ENCODE measurements at places on chromosomes 6 and 20.

DNA sequence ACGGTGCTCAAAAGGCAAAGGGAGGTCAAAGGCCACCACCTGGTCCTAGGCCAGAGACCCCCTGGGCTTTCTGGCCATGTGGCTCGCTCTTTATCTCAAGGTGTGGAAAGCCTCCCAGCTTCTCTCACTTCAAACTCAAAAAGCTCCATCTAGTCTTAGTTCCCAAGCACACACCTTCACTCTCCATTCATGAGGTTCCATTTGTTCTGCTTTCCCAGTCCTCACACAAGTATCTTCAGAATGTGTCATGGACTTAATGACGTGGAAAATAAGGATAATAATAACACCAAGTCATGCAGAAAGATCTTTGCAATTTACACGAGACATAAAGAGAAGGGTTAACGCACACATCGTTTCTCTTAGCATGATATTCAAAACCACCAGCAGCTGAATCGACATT is 219.3 kb downstream of the GMDS start:
- no peak for DNase-seq

DNA sequence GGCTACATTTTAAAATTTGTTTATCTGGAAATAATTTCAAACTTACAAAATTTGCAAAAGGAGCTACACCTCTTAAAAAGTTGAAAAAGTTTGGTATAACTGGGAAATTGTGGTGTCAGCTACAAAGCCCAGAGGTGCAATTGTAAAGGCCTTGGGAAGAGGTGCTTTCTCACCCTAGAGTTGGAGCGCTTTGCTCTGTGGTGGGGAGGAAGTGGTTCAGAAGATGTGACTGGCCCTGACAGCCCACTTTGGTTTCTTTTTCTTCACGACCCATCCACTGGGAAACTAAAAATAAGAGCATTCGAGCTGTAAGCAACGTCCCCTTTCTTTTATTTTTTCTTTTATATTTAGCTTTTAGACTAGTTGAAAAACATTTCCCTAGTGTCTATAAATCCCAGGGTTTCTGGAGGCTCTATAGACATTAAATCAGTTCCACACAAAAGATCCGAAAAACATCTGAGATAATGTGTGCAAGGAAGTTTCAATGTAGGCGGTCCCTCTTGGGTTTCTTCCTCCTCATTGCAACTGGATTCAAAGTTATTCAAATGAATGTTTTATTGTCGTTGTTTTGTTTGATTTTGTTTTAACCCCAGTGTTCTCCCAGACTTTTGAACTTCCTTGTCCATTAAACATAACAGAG is 397.8 kb downstream of the KIF16B start:
- no peak for DNase-seq

GRCh38 chr6:109397020-109397419 is 14.8 kb upstream of the CD164 start:
- DNase-seq: peak; percentile 57

- DNase-seq: no peak
Observed at GRCh38 chr6:39044181-39044580, 4.4 kb upstream of the GLP1R start.

- no peak for DNase-seq
Observed at GRCh38 chr20:11234181-11234580, 560.4 kb upstream of the JAG1 start.

DNA sequence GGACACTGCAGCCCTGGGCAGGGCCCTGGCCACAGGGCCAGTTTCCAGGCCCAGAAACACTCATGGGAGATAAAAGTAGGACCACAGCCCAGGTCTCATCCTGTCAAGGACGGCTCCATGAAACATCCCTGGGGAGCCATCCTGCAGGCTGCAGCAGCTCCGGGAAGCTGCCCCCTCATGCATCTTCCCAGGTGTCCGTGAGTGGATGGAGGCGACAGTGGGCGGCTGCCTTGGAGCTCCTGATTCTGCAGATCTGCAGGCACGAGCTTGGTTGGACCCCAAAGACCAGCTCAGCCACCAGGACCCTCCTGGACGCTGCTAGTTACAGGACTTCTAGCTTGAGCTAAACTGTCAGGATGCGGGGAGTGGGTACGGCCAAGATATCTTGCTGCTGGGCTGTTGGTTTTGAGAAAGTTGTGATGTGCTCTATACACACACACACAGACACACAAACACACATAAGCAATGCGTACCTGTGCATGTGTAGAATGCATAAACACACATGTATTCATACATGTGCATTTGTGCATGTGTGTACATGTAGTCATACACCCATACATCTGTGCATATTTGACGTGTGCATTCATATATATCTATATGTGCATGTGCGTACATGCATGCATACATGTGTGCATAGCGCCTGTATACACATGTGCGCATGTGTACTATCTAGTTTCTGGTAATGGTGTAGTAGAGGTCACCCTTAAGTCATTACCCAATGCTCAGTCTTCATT is 297.8 kb downstream of the TAF4 start:
- no peak for DNase-seq

- DNase-seq: no peak
Observed at GRCh38 chr20:53413186-53413631, 180.4 kb downstream of the ZNF217 start.

GRCh38 chr6:3334555-3334954 is 75.8 kb downstream of the PSMG4 start:
- DNase-seq: no peak

DNA sequence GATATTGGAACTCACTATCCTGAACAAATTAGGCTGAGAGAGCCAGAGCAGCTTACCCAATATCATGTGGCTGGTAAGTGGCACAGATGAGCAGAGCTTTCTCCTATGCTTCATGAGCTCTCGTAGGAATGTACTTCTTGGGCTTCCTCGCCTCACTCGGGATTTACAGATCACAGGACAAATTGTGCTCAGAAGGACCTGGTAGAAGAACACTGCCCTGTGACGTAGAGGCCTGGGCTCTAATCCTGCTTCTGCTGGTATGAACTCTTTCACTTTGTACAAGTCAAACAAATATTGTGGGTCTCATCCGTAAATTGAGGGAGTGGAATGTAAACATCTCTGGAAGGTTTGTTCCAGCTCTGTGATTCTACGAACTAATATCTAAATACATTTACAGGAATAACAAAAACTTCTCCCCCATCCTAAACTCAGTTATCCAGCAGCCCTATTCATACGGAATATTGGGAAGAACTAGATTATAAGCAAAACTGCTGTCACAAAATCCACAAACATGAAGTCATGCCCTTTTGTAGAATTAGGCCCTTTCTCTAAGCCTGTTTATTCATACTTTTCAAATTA is 187.6 kb downstream of the CLIC5 start:
- DNase-seq: no peak

GRCh38 chr6:5976811-5977210 is 29.9 kb downstream of the NRN1 start:
- DNase-seq: peak; percentile 21

GRCh38 chr6:81758221-81758620 is 5.7 kb upstream of the TENT5A start:
- DNase-seq: peak; percentile 61

DNA sequence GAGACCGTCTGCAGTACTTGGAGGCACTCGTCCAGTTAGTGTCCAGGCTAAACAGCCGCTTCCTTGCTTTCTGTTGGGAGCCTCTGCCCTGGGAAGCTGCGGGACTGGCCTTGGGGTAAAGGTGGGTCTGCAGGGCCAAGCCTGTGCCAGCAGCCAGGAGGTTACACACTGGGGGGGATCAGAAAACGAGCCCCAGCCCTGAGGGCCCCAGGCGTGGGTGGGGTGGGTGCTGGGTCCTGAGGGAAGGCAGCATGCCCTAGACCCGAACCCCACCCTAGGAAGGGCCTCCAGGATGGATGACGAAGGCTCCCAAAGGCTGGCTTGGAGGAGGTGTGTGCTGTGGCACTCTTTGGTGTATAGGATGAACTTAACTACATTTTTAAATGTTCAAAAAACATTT is 335.2 kb downstream of the ZFAND3 start:
- no peak for DNase-seq

GRCh38 chr6:133359256-133359655 is 118.1 kb downstream of the EYA4 start:
- no peak for DNase-seq

- DNase-seq: no peak
Observed at GRCh38 chr6:110037726-110038295, 59.7 kb downstream of the GPR6 start.

DNA sequence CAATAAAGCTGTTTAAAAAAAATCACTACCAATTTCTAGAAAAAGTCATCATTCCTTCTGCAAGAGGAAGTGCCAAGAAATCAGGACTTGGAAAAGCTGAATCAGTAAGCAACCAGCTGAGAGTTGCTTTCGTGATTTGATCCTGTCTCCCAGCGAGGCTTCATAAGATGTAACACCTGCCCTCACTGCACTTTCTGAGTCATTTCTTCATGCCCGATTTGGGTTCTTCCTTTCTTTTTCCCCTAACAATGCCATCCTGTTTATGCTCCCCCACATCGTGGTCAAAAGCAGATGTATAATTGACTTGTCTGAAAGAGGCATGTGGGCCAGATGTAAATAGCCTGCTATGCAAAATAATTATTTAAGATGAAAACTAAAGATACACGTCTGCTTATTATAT is 52.1 kb downstream of the RIPOR2 start:
- DNase-seq: no peak

- no peak for DNase-seq
Observed at GRCh38 chr6:170274713-170275560, 15.9 kb downstream of the DLL1 start.

GRCh38 chr20:1297486-1297885 is 31.4 kb downstream of the SNPH start:
- DNase-seq: no peak

- no peak for DNase-seq
Observed at GRCh38 chr6:165040440-165040839, 269.0 kb downstream of the C6orf118 start.
